D721Med (cell line): ENCODE measurements at places on chromosomes 1 and 21.

DNA sequence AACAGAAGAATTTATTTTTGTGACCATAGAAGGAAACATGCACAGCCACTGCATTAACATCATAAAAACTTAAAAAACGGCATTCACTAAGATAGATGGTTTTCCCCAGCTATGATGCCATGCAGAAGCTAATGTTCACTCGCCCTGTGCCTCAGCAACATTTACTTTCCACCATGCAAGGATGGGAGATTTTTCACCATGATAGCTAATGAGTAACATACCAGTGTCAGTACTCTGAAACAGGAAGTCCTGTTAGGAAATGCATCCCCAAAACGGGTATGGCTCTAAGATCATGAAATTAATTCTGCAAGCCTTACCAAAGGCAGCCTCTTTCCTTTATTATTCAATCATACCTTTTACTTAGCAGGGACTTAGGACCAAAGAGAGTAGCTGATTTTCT lies 17.5 kb upstream of the VAMP3 start:
- DNase-seq = no peak

DNA sequence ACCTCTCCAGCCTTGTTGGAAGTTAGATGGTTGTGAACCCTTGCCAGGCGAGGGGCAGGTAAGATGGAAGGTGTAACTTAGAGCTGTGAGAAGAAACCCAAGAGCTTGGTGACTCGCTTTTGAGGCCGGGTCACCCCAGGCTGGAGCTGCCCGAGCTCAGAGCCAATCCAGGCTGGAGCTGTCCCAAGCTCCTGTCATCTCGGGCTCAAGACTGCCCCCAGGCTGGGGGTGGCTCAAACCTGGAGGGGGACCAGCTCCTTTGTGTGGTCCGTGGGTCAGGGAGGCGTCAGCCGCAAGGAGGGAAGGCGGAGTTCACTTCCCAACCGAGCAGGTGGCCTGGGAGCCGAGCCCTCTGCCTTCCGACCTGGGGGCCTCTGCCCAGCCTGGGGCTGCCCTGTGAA lies 2.0 kb downstream of the HUNK start:
- no peak for DNase-seq

GRCh38 chr1:182676274-182676673 lies 8.1 kb downstream of the RGS8 start:
- DNase-seq = no peak

DNA sequence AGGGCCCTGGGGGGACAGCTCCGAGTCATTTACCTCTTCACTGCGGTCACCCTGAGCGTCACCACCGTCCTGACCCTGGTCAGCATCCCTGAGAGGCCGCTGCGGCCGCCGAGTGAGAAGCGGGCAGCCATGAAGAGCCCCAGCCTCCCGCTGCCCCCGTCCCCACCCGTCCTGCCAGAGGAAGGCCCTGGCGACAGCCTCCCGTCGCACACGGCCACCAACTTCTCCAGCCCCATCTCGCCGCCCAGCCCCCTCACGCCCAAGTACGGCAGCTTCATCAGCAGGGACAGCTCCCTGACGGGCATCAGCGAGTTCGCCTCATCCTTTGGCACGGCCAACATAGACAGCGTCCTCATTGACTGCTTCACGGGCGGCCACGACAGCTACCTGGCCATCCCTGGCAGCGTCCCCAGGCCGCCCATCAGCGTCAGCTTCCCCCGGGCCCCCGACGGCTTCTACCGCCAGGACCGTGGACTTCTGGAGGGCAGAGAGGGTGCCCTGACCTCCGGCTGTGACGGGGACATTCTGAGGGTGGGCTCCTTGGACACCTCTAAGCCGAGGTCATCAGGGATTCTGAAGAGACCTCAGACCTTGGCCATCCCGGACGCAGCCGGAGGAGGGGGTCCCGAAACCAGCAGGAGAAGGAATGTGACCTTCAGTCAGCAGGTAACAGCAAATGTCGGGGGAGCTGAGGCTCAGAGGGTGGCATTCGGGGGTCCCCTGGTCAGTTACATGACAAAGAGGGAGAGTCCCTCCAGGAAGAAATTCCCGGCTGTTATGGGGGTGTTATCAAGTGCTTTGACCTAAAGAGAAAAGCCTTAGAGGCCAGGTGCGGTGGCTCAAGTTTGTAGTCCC lies 12.6 kb downstream of the SLC45A1 start:
- no peak for DNase-seq

DNA sequence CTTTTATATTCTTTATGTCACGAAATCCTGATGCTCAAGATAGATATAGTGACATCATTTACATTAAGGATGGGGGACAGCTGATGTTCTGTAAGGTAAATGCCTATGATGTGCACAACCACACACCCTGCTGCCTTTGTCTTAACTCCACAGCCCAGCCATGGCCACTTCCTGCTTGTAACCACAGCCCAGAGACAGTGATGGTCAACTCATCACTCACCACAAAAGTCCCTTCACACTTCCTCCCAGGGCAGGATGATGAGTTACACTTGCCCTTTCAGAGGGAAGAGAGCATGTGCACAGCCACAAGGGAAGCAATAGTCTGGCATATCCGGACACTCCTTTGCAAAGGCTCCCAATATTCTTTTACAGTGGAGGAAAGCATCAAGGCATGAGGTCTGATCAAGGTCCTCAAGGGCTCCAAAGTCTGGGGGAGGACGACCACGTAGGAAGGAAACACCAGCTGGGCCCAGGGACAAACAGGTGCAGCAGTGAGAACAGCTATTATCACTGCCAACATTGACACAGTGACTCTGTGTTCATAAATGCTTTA lies 53.8 kb downstream of the PLPP3 start:
- DNase-seq = no peak

DNA sequence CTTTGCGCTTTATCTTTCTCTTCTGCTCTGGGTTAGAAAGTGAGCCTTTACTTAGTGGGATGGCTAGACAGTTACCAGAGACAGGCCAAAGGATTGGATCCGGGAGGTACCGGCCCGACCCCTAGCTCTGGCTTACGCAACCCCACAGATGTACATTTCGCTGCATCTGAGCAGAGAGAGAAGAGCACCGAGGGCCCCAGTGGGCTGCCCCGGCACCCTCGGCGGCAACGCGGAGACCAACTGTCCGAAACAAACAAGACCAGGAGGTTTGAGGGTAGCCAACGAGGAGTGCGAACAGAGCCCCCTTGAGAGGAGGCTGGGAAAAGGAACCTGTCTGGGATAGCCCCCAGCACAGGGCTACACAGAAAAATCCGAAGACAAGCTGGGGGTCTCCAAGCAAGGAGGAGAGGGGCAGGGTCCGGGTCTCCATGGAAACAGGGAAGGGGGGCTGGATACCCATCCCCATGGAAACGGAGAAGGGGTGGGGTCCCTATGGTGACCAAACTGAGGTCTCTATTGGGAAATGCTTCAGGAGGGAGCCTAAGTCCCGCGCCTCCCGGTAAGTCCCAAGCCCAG lies 373 bp downstream of the MTF1 start:
- no peak for DNase-seq

- no peak for DNase-seq
These were observed 37.4 kb downstream of the C1orf185 start for GRCh38 chr1:51139474-51139873.

GRCh38 chr1:154329152-154329521 lies 3.8 kb downstream of the ATP8B2 start:
- DNase-seq = no peak

DNA sequence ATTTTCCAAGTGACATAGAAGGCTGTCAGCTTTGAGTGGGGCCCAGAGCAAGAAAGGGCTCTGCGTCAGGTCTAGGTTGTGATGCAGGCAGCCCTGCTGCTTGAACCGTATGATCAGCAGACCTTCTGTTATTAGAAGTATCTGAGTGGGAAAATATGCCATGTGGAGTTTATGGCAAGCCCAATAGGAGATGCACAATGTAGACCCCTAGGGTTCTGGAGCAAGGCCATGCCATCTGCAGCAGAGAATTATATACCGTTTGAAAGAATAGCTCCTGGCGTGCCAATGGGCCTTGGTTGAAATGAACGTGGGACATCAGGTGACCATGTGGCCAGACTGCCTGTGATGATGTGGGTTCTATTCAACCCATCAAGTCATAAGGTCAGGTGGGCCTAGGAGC lies 44.1 kb upstream of the ZBTB18 start:
- DNase-seq = no peak

DNA sequence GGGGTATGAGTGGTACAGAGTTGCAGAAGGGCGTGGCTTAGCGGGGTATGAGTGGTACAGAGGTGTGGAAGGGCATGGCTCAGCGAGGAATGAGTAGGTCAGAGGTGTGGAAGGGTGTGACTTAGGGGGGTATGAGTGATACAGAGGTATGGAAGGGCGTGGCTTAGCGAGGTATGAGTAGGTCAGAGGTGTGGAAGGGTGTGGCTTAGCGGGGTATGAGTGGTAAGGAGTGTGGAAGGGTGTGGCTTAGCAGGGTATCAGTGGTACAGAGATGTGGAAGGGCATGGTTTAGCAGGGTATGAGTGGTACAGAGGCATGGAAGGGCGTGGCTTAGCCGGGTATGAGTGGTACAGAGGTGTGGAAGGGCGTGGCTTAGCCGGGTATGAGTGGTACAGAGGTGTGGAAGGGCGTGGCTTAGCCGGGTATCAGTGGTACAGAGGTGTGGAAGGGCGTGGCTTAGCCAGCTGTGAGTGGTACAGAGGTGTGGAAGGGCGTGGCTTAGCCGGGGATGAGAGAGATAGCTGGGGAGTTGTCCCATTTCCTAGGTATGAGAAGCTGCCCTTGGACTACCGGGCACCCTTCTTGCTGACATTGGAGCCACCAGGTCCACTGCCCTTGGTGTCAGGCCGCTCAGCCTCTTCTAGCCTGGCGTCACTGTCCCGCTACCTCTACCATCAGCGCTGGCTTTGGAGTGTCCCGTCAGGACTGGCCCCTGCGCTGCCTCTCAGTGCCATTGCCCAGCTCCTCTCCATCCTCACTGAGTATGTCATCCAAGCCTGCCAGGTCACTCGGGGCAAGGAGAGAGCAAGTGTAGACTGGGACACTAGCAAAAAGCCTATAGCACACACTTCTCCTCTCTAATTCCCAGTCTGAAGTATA lies 29.8 kb downstream of the HYI start:
- DNase-seq = no peak

GRCh38 chr1:215488850-215489249 lies 78.3 kb upstream of the KCTD3 start:
- DNase-seq = no peak

- DNase-seq = no peak
These were observed 120.3 kb downstream of the TM2D1 start for GRCh38 chr1:61604684-61605083.

DNA sequence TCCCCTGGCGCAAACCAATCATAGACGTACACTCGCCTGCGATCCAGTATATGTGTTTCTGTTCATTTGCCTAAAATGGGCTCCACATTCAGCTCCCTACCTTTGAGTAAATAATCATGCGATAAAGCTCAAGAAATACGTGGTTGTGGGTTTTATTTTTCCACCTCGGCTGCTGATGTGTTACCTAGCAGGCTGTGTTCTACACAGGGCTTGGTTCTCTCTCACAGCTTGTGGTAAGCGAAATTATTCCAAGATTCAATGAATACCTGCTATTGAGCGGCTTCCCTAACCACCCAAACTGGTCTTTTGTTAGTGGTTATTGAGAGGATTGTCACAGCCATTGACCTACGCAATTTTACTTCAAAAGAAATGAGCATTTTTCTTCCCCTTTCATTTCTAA lies 180.2 kb downstream of the PBX1 start:
- DNase-seq = no peak

DNA sequence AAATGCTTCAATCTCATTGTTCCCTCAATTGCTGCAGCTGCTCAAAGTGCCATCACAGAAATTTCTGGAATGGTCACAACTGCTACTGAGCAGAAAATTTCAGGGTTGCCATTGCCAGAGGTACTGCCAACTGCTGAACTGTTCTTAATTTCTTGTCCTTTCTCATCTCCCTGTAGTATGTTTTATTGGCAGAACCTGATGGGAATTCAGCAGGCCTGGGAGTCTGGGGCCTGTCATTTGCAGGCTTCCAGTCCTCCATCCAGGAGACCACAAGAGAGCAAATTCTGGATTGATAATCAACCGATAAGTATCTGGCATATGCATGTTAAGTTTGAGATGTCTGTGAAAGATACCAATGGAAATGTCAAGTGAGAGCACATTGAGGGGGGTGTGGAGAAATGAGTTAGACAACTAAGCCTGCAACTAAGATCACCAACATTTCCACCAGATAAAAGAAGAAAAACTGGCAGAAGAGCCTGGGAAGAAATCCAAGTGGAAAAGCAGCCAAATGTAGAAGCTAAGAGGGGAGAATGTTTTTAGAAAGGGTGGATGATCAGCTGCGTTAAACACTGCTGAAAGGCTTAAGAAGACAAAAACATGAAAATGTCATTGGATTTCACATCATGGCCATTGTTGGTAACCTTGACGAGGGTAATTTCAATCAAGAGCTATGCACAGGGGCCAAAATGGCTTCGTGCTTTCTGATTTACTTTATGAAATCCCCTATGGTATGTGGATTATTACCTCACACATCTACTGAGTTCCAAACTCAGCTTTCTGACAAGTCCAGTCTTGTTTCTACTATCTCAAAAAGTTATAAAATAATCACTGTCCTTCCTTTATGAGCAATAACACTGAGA lies 648.1 kb downstream of the PLPP3 start:
- DNase-seq = no peak

DNA sequence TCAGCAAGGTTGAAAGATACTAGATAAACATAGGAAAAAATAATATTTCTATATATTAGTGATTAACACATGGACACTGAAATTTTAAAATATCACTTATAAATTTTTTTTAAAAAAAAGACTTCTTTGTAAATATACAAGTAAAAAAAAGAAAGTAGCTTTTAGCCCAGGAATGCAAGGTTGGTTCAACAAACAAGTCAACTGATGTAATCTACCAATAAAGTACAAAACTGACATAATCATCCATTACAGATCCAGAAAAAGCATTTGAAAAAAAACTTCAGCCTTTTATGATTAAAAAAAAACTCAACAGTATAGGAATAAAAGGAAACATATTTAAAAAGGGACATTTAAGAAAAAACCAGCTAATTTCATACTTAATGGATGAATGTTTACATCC lies 48.4 kb downstream of the TRMT1L start:
- DNase-seq = no peak

GRCh38 chr21:17673261-17674020 lies 60.7 kb upstream of the BTG3 start:
- no peak for DNase-seq

- DNase-seq = no peak
These were observed 430.6 kb upstream of the KAZN start for GRCh38 chr1:14167884-14168283.

- DNase-seq = no peak
These were observed 119.5 kb upstream of the HOOK1 start for GRCh38 chr1:59695252-59695651.
